ENCODE measurements at places on chromosomes 11 and 22.

DNA sequence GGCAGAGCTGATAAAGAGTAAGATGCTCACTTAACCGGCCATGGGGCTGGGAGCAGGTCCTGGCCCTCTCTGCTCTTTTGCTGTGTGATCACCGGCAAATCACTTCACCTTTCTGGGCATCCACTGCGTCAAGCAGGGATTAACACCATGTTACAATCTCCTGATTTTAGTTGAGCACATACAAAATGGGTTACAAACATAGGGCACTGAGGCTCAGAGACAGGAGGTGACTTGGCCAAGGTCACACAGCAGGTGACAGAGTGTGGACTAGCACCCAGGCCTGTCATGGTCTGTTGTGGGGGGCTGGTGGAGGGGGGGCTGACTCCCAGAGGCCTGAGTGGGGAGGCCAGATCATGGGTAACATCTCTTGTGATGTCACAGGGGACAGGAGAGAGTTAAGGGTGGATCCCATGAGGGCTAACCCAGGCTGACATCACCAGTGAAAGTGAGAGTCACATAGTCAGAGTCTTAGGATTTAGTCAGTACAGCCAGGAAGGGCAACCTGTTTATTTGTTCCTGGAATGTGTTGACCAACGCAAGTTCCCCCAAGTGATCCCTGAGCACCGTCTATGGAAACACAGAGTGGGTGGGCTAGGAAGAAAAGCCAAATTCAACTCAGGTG, 27.8 kb downstream of the GDPD5 start:
- no peak for DNase-seq

DNA sequence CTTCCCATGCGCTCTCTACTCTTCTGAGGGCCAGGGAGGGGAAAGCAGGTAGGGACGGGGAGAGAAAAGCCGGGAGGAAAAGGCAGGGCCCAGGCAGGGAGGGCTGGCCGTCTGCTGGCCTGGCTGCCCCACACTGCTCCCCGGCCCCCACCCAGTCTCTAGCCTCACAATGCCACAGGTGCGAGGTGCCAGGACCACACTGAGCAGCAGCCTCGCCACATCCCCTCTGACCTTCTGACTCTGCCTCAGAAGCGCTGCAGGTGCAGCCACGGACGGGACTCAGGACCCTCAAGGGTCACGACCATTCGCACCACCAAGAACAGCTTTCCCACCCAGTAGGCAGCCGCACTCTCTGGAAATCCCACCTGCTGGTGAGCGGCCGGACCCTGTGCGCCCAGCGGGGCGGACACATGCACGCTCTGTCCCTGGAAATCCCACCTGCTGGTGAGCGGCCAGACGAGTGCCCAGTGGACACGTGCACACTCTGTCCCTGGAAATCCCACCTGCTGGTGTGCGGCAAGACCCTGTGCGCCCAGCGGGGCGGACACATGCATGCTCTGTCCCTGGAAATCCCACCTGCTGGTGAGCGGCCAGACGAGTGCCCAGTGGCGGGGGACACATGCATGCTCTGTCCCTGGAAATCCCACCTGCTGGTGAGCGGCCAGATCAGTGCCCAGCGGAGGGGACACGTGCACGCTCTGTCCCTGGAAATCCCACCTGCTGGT, 20.1 kb downstream of the TOLLIP start:
- DNase-seq: no peak

DNA sequence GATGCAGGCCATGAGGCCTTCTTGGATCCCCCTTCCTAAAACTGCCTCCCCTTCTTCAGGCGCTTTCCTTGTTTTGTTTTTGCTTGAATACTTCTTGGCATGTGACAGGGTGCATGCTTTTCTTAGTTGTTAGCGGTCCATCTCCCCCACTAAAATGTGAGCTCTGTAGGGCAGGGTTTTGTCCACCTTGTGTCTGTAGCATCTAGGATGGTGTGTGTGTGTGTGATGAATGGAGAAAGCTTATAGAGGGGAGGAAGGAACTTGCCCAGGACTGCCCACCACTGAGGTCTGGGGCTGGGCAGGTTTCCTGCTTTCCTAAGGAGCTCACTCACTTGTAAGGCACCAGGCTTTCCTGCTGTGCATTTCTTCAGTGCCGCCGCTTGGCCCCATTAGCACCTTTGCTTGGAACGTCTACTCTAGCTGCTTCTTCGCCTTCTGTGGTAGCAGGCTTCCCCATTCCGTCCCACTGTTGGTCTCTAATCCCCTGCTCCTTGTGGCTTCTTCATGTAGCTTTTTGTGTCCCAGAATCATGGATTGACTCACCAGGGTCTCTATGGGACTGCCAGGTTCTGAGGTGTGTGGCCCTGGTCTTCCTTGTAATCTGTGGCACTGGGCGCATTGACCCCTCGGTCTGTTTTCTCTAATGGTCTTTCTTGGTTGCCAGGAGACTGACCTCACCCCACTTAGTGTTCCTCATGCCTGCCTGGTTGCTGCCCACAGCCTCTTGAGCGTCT, 3.3 kb downstream of the DGCR8 start:
- DNase-seq: no peak

DNA sequence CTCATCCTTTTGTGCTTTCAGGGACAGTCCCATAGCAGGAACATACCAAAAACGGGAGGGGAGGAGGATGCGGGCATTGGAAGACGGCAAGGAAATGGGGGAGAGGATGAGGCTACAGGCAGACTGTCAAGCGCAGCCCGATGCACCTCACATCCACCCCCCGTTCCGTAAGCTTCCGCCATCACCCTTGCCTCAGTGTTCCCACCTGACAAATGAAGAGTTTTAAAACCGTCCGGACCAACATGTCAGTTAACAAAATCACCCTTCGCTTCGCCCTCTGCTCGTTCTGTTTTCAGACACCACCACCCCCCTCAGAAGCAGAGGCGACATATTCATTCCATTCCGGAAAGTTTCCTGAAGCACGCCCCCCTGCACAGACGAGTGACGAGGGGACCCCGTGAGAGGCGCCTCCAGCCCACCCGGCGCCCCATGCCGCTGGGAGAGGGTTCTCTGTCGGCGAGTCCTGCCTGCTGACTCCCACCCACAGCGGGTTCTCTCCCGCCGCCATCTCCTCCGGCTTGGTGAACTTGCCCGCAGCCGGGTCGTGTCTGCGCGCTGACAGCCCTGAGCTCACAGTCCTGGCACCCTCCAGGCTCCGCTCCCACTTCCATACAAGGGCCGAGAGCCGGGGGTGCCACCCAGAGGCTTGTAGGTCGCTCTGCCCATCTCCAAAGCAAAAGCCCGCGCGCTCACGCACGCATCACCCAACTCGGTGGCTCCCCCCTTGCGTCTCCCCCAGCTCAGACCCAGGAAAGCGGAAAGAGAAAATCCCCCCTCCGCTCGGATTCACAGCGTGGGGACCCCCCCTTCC, 1.5 kb downstream of the IGSF9B start:
- DNase-seq: peak; percentile 25

DNA sequence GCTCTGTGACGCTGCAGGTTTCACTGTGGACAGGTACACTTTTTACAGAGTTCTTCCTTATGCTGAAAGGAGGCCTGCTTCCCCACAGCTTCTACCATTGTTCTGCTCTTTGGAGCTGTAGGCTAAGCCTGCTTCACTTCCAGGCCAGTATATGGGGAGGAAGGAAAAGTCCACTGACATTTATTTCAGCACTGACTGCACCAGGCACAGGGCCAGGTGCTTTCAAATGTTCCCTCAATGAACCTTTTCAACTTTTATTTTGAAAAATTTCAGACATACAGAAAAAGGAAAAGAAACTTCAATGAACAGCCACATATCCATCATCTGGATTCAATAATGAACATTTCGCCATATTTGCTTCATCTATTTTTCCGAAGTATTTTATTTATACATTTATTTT, 22.0 kb downstream of the POU2F3 start:
- peak; percentile 16 for DNase-seq

GRCh38 chr11:122032317-122032716, 83.7 kb downstream of the BLID start:
- peak; percentile 96 for DNase-seq

DNA sequence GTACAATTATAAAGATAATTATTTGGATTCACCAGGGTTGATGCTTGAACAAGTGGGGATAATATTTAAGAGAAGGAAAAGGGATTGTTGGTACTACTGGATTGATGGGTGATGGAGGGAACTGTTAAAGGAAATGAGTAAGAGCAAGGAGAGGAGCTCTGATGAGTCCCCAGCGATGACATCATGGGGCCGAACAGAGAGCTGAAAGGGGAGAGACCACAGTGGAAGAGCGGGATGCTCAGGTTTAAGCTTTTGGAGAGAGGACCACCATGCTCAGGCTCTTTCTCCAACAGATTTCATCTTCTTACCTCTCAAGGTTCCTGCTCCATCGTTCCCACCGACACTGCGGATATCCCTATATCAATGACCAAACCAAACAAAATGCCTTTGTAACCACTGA, 568.7 kb downstream of the ETS1 start:
- DNase-seq: no peak

DNA sequence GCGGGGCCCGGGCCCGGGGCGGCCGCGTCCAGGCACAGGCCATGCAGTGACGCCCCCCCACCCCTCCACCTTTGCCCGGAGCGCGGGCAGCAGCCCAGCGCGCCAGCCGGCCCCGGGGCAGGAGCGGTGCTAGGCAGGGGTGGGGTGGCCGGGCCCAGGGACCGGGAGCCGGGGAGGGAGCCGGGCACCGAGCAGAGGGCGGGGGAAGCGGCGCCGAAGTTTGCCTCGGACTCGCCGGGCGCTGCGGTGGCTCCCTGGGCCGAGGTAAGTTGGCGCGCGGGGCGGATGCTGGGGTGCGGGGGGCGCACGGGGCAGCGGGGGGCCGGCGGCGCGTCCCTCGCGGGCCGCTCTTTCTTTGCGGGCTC, 332 bp downstream of the TEAD1 start:
- DNase-seq: peak; percentile 52

- no peak for DNase-seq
These were observed 194.5 kb downstream of the NAV2 start for GRCh38 chr11:19907008-19907579.

DNA sequence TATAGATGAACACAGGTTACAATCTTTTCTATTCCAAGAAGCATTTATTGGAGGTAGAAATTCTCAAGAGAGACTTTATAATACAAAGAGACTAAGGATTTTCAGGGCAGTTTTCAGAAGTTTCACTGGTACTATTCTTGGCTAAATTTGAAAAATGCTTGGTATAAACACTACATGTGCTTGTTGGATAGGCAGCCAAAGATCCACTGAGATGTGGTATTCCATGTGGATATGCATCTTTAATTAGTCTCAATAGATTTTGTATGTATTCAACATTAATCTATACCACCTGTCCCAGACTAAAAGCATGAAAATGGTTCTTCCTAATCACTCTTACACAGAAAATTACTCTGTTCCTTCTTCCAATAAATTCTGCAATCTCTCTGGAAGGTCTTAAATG, 232.6 kb downstream of the CADM1 start:
- no peak for DNase-seq

DNA sequence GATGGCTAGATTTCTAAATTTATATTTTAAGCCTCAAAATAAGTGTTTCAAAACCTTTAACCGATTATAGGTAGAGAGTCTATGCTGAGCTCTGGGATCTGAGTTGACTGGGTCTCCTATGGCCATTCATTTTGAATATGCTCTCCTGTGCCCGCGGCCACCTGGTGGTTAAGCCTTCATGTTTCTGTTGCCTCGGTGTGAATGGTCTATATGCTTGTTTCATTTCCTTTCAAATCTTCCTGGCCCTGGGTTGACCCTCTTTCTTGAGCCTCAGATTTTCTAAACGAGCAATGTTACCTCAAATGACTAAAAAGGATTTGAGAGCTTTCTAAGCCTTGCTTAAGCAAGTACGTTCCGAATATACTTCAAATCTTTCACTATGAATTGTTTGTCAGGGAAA, 789.4 kb upstream of the KIRREL3 start:
- peak; percentile 1 for DNase-seq

- DNase-seq: no peak
These were observed 45.6 kb downstream of the TPCN2 start for GRCh38 chr11:69094111-69094914.

GRCh38 chr11:23846902-23847422, 649.9 kb upstream of the LUZP2 start:
- no peak for DNase-seq

DNA sequence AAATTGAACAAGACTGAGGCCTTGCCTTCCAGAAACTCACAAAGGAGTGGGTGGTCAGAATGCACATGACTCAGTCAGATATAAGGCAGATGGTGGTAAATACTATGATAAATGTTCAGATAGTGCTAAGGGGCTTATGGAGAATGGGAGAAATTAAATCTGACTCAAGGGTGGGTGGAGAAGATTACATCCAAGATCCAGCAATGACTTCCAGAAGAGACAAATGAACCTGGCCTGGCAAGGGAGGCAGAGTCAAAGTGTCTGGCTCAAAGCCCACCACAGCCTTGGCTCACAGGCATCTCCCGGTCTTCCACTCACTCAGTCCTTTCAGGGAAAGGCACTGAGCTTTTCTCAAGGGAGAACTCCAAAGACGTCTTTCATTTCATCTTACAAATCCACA, 6.1 kb upstream of the ZBTB16 start:
- no peak for DNase-seq

GRCh38 chr11:125091247-125091876, 20.1 kb downstream of the TMEM218 start:
- peak; percentile 78 for DNase-seq

DNA sequence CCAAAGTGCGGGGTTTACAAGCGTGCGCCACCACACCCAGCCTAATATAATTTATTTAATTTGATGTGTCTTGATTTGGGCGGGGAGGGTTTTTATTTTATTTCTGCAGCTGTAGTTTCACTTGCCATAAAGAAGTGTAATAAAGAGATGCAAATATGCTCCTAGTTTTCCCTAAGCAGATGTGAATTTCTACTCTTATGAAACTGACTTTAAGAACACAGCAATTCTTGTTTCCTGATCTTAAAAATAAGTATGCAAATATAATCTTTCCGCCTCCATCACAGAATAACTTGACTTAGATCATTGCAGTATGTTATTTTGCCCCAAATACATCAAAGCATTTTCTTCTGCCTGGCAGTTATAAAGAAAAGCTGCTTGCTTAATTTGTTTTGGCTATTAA, 4.4 kb downstream of the SPCS2 start:
- DNase-seq: no peak

DNA sequence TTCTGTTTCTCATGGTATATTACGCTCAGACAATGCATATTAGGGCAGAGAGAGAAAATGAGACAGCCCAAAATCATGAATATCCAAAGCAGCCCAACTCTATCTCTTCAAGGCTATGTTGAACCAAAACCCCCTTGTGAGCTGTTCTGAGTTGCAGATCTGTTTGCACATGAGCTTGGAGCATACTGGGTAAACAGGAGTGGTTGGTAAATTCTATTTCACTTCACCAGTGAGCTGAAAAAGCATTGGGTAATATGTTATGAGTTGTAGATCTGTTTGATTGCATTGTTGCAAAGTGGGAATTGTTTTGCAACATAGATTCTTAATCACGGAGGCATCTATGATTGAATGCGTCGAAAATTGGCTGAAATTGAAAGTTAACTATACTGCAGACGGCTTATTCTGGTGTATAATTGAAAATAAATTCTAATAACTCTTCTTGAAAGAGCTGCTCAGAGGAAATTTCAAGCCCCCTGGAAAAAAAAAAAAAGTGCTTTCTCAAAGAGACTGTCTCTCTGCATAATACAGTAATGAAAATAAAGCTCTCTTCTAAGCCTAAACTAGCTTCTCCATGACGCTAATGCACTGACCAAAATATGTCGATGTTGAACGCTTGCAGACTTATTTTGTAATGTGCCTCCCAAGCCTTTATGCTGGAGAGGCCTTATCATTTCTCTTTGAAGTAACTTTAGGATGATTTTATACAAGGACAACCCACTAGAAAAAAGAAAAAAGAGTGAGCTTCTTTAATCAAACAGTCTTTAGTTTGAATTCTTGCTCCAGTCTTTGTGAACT, 263.7 kb downstream of the NTM start:
- DNase-seq: no peak

GRCh38 chr11:128610721-128611617, 23.6 kb upstream of the ETS1 start:
- DNase-seq: no peak
